ENCODE measurements at places on chromosomes 7 and 10.

DNA sequence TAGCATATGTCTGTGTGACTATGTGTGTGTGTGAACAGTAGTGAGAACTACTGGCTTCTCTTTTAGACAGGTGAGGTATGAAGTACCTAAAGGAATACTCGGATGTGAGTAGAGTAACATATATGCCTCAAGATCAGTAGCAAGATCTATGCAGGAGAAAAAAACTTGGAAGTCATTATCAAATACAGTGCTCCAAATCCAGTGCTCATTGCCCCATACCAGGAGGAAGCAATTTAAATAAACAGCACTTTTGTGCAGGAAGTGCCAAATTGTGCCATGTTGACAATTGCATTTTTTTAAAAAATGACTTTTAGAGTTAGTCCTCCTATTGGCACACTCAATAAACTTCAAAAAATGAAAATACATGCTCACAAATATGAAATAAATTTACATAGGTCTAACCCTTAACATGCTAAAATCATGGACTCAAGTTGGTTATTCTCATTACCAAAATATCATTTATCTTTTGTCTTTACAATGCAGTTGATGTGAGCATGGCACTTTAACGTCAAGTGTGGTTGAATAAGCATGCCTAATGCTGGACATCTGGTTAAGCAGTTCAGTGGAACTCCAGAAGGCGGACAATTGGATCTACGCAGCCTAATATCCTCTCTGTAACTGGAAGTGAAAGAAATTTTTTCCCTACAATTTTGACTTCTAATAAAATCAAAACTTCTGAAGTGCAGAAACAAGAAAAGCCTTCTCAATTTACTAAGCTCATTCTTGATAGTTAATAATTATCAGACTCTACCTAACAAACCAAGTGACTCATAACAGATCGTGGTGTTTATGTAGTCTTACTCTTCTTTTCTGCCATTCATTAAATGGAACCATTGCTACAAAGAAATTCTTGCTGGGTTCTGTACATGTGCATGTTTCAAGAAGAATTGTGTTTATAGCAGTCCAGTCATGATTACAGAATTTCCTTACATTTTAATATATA lies 195.2 kb downstream of the MDFIC start:
- no peak for DNase-seq

GRCh38 chr7:11141541-11141940 lies 167.9 kb downstream of the PHF14 start:
- no peak for DNase-seq

DNA sequence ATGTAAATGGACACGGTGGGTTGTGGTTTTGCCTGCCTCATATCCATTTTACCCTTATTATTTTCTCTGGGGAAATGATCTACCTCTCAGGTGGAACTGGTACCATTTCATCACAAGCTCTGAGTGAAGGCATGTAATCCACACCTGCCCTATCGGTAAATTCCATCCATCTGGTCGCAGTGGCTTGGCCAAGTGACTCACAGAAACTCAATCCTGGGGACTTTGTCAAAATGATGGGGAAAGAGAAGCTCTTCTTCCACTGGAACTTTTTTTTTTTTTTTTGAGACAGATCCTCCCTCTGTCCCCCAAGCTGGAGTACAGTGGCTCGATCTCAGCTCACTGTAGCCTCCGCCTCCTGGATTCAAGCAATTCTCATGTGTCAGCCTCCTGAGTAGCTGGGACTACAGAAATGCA lies 48.2 kb upstream of the ANKRD1 start:
- DNase-seq = no peak

GRCh38 chr7:44063894-44064651 lies 1.3 kb downstream of the PGAM2 start:
- DNase-seq = no peak

GRCh38 chr10:113916053-113916452 lies 61.6 kb downstream of the NHLRC2 start:
- no peak for DNase-seq

DNA sequence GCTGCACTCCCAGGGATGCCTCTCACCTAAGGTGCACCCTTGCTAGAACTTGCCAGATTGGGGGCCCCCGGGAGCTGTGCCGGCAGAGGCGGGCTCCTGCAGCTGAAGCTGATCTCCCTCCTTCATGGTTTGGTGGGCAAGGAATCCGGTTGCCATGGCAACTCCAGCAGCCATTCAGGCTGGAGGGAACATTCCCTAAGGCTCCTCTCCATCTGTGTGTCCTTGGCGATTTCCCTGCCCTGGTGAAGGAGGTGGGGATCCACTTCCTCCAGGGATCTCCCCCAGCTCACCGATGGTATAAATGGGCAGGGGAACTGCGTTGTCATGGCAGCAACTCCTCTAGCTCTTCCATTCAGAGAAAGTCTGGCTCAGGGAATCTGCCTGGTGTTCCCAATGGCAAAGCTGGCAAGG lies 49.6 kb upstream of the GPR158 start:
- no peak for DNase-seq

DNA sequence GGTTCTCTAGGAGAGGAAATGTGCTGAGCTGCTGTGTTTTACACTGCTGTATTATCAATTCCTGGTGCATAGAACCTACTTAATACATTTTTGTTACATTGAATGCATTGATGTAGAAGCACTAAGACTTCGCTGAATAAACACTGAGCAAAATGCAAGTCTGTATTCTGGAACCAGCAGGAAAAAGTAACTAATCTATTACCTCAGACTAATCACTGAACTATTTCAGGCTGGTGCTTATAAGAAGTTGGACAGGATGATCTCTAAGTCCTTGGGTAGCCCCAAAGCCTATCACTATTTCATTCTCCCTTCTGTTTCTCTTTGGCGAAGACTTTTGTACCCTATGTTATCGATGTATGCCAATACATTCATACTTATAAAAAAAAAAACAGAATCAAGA lies 87.2 kb upstream of the LRRTM3 start:
- no peak for DNase-seq

DNA sequence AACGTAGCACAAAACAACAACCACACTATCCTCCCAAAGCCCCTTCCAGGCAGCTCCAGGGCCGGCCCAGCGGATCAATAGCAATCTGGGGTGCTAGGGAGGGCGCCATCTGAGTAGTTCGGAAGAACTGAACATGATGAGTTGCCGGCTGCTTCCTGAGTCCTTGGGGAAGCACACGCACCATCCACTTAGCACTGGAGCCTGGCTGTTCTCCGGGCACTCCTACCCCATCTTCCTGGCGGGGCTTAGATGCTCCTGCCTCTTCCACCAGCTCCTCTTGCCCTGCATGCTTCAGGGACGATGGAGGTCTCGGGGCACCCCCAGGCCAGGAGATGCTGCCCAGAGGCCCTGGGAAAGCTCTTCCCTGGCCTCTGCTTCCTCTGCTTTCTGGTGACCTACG lies at the start of gene KCNK18:
KCNK18 (plus strand) TSS at position 301 of the 400 bp plus-strand sequence; CDS start at position 301, 0 bp downstream.
- no peak for DNase-seq

DNA sequence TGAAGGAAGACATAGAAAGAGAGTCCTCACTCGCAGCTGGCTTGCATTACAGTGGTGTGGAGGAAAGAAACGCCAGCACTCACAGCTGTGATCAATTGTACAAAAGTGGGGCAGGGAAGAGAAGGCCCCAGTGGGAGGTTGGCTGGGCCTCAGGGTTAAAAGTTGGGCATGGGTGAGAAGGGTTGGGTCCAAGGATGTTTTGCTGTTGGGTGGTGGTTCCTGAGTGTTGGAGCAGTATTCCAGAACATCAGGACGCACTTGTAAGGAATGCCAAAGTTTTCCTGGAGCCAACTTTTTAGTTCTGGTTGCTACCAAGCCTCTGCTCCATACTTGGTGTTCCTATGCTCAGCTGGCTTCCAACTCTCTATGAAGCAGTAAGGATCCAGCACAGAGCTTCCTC lies 55.4 kb upstream of the MKRN1 start:
- DNase-seq = no peak

DNA sequence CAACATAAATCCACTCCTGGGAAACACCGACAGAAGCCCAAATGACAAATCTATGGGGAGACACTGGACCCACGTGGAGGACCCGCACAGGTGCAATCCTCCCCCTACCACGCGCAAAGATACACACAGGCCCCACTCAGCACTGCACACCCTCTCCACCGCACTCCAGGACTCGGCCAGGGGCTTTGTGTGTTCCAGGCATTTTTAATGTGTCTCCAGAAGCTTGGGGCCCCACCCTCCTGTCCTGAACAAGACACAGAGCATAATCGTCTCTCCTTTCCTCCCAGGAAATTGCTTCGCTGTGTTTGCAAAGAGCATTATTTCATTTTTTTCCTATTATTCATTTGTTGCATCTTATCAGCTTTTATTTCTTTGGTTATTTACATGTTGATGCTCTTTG lies 82.8 kb downstream of the GLI3 start:
- no peak for DNase-seq

GRCh38 chr7:47535035-47535703 lies 46.7 kb downstream of the TNS3 start:
- no peak for DNase-seq

DNA sequence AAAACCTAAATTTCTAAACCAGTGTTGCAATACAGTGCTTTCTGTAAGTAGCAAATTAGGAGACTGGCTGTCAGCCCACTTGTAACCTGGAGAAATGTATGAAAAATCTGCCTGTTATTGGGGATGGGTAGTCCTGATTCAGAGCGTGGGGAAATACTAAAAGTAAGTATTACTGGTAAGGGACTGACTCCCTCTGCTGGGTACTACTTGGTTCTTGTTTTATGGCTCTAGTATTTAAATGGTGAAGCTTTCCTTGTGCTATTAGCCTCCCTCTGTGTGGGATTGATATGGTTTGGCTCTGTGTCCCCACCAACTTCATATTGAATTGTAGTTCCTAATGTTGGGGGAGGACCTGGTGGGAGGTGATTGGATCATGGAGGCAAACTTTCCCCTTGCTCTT lies 886.1 kb downstream of the SORCS1 start:
- no peak for DNase-seq

DNA sequence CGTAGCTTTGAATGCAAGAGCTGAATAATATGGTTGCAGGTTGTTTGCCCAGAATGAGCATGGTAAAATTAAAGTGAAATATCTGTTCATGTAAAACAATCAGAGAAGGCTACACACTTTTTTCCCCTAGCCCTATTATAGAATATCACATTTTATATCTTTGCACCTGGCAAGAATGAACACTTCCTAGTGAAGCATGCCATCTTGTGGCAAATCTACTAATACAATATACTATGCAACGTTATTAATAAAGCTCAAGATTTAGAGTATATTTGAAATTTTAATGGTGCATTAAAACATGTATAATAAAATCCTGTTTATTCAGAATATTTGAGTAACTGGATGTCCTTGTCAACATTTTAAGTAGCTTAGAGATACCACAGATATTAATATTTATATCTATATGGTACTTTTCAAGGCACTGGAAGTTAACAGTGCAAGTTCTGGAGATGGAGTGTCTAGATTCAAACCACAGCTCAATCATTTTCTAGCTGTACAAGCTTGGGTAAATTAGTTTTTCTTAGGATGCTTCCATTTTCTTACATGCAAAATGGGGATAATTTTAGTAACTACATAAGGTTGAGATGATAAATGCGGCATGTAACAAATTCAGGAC lies 643.1 kb upstream of the SEMA3D start:
- DNase-seq = no peak

DNA sequence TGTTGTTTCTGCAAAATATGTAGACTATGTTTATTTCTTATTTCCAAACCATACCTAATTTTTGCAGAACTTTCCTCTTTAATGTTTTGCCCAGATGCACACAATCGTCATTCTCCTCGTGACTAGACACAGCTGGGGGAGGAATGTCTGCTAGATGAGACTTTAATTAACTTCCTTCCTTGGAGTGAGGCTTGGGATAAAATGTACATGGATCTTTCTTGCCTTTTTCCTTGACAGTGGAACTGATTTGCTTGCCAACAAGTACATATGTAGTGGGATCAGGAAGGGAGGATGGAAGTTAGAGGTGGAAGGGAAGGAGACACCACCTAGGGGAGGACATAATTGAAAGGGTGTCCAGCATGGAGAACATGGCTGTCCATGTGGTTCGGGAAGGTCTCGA lies 172.5 kb downstream of the VTI1A start:
- DNase-seq = no peak

DNA sequence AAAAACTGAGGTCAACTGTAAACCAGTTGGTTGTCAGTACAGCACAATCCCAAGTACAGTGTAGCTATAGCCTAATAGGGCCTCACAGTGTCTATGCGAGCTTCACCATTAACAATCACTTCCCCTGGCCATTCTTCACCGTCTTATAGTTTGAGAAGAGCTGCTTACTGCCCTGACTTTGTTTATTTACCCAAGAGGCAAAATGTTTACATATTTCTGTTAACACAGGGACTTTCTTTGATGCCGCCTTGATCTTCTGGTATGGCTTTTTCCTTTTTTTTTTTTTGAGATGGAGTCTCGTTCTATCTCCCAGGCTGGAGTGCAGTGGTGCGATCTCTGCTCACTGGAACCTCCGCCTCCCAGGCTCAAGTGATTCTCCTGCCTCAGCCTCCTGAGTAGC lies 3.3 kb downstream of the MYOF start:
- no peak for DNase-seq

DNA sequence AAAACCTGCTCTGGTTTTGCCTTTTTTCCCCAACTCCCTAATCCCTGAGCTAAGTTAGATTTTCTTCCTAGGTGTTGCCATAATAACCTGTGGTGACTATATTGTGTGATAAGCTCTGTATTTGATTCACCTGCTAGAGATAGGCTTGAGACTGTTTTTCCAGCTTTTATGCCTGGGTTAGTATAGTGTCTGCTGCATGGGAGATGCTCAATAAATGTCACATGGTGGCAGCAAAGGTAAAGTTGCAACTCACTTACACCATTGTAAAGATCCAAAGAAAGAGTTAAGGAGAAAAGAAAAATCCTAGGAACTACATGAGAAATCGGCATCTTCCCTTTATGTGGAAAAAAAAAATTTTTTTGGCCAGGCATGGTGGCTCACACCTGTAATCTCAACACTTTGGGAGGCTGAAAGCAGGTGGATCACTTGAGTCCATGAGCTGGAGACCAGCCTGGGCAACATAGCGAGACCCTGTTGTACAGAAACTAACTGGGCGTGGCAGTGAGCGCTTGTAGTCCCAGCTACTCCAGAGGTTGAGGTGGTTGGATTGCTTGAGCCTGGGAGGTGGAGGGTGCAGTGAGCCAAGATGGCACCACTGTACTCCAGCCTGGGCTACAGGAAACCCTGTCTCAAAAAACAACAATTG lies 3.7 kb downstream of the CCNJ start:
- no peak for DNase-seq

DNA sequence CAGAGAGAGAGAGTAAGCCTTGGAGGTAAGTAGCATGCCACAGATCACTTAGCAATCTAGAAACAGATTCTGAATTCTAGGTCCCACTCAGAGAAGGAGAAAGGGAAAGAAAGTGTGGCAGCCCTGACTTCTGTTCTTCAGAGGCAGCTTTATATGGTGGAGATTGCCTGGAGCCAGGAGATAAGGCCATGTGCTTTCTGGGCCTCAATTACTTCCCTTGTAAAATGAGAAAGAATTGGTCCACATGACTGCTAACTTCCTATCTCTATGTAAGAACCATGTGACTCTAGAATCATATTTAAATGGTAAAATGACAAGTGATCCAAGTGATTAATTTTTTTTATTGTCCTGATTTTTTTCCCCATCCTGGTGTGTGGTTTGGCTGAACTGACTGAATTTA lies 64.1 kb downstream of the HHEX start:
- DNase-seq = no peak

Measured in esophagus squamous epithelium (tissue), 5 donors.